Caco-2 (cell line): ENCODE measurements at places on chromosomes 12 and 14. TPM values are rescaled to one million over a fixed set of nuclear protein-coding genes. Genes with fewer than 3 reads are reported as not detected.

Gene MYH7
- total RNA-seq: 0.07 TPM in 1 of 2 replicates, not detected in the other

Gene POTEM
- not detected in 2 replicates for total RNA-seq

Gene CCDC198
- 0.66 and 1.1 TPM in 2 replicates for total RNA-seq

Gene LRRC43
- 0.34 TPM in 1 of 2 replicates, not detected in the other for total RNA-seq

Gene TTC6
- total RNA-seq: 19.4 and 25.1 TPM in 2 replicates

DNA sequence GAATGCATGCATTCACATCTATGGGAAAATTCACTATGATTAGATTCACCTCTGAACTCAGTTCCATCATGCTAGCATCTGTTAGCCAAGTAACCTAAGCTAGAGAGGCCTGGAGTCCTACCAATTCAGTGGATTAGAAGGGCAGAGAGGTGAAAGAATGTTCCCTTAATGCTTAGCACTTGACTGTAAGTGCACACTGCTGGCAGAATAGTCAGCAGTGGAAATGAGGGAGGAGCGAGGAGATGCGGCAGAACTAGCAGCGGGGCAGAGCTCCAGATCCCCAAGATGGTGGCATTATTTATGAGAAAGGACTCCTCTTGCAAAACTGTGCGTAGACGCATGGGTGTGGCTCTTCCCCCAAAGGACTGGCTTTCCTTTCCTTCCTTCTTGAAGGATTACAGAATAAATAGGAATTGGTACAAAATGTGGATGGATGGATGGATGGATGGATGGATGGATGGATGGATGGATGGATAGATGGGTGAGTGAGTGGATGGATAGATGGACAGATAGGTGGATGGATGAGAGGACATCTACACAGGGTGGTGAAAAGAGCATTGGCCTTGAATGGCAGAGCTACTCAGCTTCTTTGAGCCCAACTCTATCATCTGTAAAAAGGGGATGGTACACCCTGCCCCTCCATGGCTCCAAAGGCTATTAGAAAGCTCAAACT is 227.2 kb downstream of the CHST11 start:
- no peak for DNase-seq

DNA sequence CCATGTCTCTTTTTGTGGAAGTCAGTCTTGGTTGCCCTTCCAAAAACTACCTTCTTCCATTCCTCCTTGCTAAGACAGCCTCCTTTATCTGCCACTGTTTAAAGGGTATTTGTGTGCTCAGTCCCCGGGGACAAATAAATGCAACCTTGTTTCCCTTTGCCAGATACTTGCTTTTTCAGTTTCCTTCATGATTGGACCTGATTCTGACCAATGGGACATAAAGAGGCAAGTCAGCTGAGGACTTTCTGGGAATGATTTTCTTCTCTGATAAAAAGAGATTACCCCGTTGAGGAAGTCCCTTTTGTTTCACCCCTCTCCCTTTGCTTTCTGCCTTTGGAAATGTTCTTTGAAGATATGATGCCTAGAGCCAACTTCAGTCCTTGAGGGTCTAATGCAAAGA is 7.4 kb upstream of the TUBA1B start:
- DNase-seq: no peak

GRCh38 chr12:77772676-77773298 is 57.9 kb upstream of the NAV3 start:
- DNase-seq: no peak

GRCh38 chr12:99985631-99986030 is 895 bp upstream of the ANKS1B start:
- no peak for DNase-seq

DNA sequence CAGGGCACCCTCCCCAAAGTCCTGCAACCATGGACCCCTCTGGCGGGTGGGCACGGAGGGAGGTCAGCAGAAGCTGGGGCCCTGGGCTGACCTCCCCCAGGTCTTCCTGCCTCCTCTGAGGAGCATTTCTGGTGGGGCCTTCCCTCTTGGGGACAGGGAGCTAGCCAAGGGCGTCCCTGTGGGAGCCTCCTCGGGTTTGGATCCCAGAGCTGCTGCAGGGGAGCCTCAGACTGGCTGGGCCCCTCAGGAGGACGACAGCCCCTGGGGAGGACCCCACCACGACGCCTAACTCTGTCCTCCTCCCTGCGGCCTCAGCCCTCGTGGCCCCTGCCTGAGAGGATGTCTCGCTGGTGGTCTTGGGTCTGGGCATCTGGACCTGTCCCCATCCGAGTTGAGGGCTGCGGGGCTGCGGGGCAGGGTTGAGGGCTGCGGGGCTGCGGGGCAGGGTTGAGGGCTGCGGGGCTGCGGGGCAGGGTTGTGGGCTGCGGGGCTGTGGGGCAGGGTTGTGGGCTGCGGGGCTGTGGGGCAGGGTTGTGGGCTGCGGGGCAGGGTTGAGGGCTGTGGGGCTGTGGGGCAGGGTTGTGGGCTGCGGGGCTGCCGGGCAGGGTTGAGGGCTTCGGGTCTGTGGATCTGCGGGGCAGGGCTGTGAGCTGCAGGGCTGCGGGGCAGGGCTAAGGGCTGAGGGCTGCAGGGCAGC is 37.4 kb downstream of the FBRSL1 start:
- DNase-seq: no peak

DNA sequence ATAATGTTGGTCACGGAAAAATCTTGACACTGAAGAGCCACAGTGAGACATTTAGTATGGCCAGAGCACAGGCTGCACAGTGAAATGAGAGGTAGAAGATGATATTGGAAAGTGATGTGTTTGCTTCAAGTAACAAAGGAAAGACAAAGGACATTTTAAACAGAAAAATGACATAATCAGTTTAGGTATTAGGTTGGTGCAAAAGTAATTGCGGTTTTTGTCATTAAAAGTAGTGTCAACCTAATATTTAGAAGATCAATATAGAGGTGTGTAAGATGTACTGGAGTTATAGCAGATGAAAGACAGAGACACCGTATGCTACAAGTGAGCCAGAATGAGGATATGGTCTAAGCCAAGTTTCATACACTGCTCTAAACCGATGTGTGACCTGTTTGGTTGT is 253.0 kb upstream of the PPFIA2 start:
- no peak for DNase-seq

- DNase-seq: no peak
Measured at GRCh38 chr14:69038455-69039287, 59.6 kb upstream of the ACTN1 start.

- no peak for DNase-seq
Measured at GRCh38 chr12:16399101-16399500, 51.7 kb downstream of the MGST1 start.

- DNase-seq: no peak
Measured at GRCh38 chr12:54052438-54053002, 1.1 kb upstream of the HOXC4 start.
